ENCODE measurements at places on chromosomes 13 and 19.

DNA sequence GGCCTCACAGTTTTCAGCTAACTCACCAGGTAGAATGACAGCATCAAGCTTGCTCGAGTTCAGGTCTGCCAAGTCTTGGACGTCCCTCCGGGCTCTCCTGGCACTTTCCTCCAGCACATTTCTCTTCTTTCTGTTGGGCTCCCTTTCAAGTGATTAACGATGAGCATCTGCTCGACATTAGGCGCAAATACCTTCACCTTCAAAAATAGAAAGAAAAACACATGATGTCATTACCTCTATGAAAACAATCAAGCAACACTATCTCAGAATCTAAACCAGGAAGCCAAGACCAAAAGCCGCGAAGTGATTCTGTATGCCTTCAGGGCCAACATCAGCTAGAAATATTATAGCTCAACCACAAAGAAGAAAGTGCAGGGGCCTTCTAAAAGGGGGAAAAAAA lies 15.4 kb upstream of the CLN5 start:
- DNase-seq, result no peak

DNA sequence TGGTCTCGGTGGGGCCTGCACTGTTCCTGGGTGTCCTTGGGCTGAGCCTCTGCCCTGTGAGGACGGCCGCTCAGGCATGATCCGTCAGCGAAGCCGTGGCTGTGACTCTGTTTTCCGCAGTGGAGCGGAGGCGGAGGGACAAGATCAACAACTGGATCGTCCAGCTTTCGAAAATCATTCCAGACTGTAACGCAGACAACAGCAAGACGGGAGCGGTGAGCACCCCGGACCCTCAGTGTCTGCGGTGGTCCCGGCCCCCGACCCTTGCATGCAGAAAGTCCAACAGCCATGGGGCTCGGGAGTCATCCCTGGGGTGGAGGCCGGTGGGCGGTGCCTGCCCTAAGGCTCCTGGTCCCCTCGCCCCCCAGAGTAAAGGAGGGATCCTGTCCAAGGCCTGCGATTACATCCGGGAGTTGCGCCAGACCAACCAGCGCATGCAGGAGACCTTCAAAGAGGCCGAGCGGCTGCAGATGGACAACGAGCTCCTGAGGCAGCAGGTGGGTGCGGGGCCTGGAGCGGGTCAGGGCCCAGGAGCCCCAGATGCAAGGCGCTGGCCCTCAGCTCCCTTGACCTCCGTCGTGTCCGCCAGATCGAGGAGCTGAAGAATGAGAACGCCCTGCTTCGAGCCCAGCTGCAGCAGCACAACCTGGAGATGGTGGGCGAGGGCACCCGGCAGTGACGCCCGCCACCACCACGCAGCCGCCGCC lies 3.6 kb upstream of the HAMP start:
- DNase-seq, result no peak

DNA sequence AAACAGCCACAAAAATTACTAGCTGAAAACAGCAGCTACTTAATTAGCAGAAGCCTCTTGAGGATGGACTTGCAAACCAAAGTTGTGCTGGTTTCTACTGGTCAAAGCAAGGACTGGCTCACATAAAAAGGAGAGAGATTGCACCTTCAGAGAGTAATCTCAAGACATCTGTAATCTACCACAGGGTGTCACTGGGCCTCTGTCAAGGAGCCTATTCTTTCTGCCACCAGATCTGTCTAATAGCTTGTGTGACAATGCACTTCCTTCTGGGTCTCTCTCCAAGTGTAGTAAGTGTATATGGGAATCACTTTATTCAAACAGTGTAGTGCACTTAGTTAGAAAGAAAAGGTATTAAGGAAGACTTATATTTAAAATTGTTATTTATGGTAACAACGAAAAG lies 24.4 kb upstream of the ZNF561 start:
- no peak for DNase-seq

- DNase-seq, result no peak
Observed at GRCh38 chr13:75334634-75335447, 147.1 kb downstream of the TBC1D4 start.

DNA sequence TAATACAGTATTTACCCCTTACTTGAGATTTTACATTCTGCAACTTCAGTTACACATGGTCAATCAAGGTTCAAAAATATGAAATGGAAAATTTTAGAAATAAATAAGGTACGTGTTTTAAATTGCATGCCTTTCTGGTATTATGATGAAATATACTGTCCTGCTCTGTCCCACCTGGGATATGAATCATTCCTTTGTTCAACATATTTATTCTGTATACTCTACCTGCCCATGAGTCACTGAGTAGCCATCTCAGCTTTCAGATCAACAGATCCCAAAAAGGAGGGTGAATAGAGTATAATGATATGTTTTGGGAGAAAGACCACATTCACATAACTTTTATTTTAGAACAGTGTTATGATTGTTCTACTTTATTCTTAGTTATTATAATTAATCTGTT lies 37.8 kb downstream of the STOML3 start:
- DNase-seq, result no peak
